ENCODE measurements at places on chromosomes 13 and 19.

GRCh38 chr19:42200116-42200715 is 17.3 kb downstream of the DEDD2 start:
- H3K27me3 ChIP-seq: no peaks in the 10 kb centered on the region
- no peak for DNase-seq
- peaks cover 65% of the 10 kb centered on the region for H3K36me3 ChIP-seq
- peaks cover 82% of the 10 kb centered on the region for H3K4me1 ChIP-seq
- peak overlapping the region; percentile 96 for H3K27ac ChIP-seq

- no peak for DNase-seq
- H3K27me3 ChIP-seq: peaks cover 15% of the 10 kb centered on the region
- no peak overlapping the region for H3K27ac ChIP-seq
- H3K4me3 ChIP-seq: no peak overlapping the region
Measured at GRCh38 chr19:13001502-13002165, 6.4 kb downstream of the NFIX start.

DNA sequence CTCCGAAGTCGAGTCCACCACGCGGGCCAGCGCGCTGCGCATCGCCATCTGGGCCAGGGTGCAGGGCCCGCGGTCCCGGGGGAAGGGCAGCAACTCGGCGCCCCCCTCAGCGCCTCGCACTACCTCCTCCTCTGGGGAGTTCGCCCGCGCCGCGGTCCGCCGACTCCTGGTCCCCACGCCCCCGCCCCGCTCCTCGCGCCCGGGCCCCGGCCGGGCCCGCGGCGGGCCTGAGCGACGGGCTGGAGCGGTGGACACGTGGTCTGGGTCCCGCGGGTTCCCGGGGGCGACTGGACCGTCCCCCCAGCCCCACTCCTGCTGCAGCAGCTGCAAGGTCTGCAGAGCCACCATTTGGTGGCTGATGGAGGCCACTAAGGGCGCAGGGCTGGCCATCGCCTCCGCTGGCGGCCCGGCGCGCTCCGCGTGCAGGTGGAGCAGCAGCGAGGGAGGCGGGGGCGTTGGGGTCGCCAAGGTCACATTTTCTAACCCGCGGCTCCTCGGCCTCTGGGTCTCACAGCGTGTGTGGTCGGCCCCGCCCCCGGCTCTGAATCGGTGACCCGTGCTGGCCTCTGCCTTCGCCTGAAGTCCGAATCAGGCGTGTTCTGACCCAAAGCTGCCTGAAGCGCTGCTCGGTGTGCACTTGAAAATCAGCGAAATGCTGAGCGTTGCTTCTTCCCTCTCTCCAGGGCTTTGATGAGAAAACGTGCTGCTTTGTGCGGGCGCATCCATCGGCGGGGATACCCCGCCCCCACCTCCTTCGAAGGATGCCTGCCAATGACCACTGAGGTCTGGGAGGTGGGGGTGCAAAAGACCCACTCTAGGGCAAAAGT is at the start of gene DLEU7:
Gene DLEU7 (minus strand): TSS at position 436 of the 827 bp plus-strand sequence. CDS start 46 bp downstream, at position 390.
- no peak within 1 kb of the TSS for H3K27ac ChIP-seq
- H3K27me3 ChIP-seq: peaks cover 6% of the 10 kb centered on the region
- H3K36me3 ChIP-seq: peaks cover 5% of the 10 kb centered on the region
- H3K4me1 ChIP-seq: peaks cover 12% of the 10 kb centered on the region
- DNase-seq: no peak

- H3K27me3 ChIP-seq: peaks cover 5% of the 10 kb centered on the region
- H3K4me1 ChIP-seq: peaks cover 28% of the 10 kb centered on the region
- peak overlapping the region; percentile 95 for H3K27ac ChIP-seq
- DNase-seq: no peak
Measured at GRCh38 chr13:19960653-19960976, 2.1 kb downstream of the ZMYM2 start.

DNA sequence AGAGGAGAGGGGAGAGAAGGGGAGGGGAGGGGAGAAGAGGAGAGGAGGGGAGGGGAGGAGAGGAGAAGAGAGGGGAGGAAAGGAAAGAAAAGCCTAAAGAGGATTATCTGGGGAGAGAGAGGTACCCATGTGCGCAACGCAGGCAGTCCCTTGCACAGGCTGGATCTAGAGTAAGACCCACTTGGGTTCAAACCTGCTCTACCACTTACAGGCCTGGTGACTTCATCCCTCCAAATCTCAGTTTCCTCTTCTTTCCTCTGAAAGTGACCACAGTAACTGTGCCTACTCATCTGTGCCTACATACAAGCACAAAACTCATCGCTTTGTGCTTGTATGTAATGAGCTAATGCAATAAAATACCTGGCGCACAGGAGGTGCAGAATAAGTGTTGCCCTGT is 732 bp upstream of the MAP1S start:
- peaks cover 36% of the 10 kb centered on the region for H3K4me1 ChIP-seq
- peaks cover 5% of the 10 kb centered on the region for H3K36me3 ChIP-seq
- H3K27ac ChIP-seq: peak overlapping the region; percentile 78
- peak overlapping the region; percentile 79 for H3K4me3 ChIP-seq
- H3K27me3 ChIP-seq: no peaks in the 10 kb centered on the region
- no peak for DNase-seq

GRCh38 chr19:2376784-2377519 is 16.9 kb downstream of the TMPRSS9 start:
- no peaks in the 10 kb centered on the region for H3K4me1 ChIP-seq
- peaks cover 10% of the 10 kb centered on the region for H3K36me3 ChIP-seq
- no peak overlapping the region for H3K4me3 ChIP-seq
- no peak overlapping the region for H3K27ac ChIP-seq

GRCh38 chr13:112998521-112999280 is 29.7 kb downstream of the MCF2L start:
- no peak overlapping the region for H3K27ac ChIP-seq
- H3K4me3 ChIP-seq: no peak overlapping the region
- H3K4me1 ChIP-seq: no peaks in the 10 kb centered on the region
- DNase-seq: no peak

- no peaks in the 10 kb centered on the region for H3K27me3 ChIP-seq
- peaks cover 3% of the 10 kb centered on the region for H3K36me3 ChIP-seq
- no peaks in the 10 kb centered on the region for H3K4me1 ChIP-seq
- no peak overlapping the region for H3K27ac ChIP-seq
Measured at GRCh38 chr13:45949161-45949560, 97.6 kb upstream of the SIAH3 start.

DNA sequence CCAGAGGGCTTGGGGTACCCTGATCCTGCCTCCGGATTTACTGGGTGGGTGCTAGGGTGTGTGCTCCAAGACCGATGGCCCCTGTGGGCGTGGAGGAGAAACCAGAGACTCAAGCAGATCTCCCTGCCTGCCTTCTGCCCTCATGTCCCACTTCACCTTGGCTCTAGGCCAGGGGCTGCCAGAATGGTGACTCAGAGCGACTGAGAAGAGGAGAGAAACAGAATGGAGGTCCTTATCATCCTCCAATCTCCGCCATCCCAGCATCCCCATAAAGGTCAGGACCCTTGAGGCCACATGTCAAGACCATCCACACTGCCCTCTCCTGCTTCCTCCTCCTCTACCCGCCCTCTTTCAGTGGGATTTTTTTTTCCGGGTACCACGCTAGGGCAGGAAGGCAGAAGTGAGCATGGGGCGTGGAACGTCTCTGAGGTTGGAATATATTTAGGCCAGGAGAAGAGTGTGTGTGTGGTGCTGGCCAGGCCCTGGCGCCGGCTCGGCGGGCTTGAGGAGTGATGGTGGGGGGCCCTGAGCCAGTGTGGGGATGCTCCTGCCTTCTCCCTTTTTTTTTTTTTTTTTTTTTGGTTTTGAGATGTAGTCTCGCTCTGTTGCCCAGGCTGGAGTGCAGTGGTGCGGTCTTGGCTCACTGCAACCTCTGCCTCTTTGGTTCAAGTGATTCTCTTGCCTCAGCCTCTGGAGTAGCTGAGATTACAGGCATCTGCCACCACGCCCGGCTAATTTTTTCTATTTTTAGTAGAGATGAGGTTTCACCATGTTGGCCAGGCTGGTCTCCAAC is 22.3 kb downstream of the IER2 start:
- peak; percentile 82 for DNase-seq
- peak overlapping the region; percentile 71 for H3K4me3 ChIP-seq

DNA sequence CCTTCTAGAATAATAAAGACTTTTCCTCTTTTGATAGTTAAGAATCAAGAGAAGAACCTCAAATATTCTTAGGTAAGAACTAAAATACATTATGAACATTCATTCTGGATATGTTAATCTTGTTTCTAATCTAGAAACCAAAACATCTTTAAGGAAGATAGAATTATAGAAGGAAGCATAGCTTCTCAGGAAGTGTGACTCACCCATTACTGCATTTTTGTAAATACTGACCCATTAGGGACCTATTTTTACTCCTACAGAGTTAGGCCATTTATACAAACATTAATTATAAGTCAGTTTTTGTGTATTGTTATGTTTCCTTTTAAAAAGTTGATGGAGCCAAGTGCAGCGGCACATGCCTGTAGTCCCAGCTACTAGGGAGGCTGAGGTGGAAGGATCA is 147.1 kb downstream of the NUFIP1 start:
- H3K27me3 ChIP-seq: peaks cover 15% of the 10 kb centered on the region
- DNase-seq: no peak
- H3K4me1 ChIP-seq: peaks cover 10% of the 10 kb centered on the region
- no peak overlapping the region for H3K27ac ChIP-seq
- H3K36me3 ChIP-seq: no peaks in the 10 kb centered on the region

GRCh38 chr13:111411151-111411858 is 90.9 kb downstream of the TEX29 start:
- H3K27me3 ChIP-seq: peaks cover 40% of the 10 kb centered on the region
- no peak overlapping the region for H3K27ac ChIP-seq
- H3K4me1 ChIP-seq: no peaks in the 10 kb centered on the region
- no peaks in the 10 kb centered on the region for H3K36me3 ChIP-seq
- no peak for DNase-seq
- H3K4me3 ChIP-seq: no peak overlapping the region

DNA sequence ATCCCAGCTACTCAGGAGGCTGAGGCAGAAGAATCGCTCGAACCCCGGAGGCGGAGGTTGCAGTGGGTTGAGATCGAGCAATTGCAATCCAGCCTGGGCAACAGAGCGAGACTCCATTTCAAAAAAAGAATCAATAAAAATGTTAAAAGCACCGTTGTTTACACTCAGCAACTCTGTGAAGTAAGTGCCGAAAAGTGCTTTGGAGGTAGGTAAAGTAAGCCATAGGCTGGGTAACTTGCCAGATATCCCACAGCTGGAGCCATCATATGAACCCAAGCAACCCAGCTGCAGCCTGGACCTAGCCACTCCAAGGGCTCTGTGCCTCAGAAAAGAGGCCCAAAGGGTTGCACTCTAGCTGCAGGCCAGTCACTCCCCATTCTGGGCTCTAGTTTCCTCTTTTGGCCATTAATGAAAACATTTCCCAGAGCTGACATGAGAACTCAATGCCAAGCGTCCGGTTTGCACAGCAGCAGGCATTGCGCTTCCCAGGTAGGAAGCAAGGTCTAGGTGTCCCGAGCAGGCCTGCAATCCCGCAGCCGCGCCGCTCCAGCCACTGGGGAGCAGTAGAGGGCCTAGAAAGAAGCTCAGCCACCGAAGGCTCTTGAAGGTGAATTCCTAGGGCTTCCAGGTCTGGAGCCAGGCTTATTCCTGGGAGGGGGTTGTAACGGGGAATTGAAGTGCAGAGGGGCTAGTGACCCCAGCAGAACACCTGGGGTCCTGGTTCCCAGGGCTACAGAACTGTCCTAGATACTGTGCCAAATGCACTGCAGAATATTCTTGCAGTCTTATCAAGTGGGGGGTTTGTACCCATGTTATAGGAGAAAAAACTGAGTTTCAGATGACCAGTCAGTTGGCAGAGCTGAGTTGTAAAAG is 4.1 kb upstream of the CD79A start:
- no peaks in the 10 kb centered on the region for H3K27me3 ChIP-seq
- H3K4me3 ChIP-seq: no peak overlapping the region
- peak overlapping the region; percentile 93 for H3K27ac ChIP-seq
- H3K36me3 ChIP-seq: peaks cover 30% of the 10 kb centered on the region
- peaks cover 85% of the 10 kb centered on the region for H3K4me1 ChIP-seq

DNA sequence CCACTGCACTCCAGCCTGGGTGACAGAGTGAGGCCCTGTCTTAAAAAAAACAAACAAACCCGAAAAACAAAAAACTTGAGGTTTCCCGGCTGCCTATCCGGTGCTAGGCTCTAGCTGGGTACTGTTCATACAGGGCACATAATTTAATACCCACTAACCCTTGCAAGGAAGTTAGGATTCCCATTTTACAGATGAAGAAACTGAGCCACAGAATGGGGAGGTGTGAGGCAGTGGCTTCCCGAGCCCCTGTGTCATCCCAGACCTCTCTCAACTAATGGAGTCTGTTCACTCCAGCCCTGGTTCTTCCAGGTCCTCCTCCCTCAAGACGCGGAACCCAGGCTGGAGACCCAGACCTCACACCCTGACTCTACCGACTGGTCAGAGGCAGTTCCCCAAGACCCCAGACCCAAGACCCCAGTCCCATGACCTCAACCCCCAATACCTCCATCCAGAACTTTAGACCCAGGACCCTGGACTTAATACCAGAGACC is 576 bp downstream of the APBA3 start:
- H3K27me3 ChIP-seq: peaks cover 3% of the 10 kb centered on the region
- no peaks in the 10 kb centered on the region for H3K36me3 ChIP-seq
- DNase-seq: peak; percentile 56

GRCh38 chr13:59274958-59275727 is 888.6 kb downstream of the DIAPH3 start:
- H3K27ac ChIP-seq: no peak overlapping the region
- H3K4me1 ChIP-seq: no peaks in the 10 kb centered on the region
- H3K36me3 ChIP-seq: no peaks in the 10 kb centered on the region
- no peak for DNase-seq
- H3K27me3 ChIP-seq: peaks cover 2% of the 10 kb centered on the region

DNA sequence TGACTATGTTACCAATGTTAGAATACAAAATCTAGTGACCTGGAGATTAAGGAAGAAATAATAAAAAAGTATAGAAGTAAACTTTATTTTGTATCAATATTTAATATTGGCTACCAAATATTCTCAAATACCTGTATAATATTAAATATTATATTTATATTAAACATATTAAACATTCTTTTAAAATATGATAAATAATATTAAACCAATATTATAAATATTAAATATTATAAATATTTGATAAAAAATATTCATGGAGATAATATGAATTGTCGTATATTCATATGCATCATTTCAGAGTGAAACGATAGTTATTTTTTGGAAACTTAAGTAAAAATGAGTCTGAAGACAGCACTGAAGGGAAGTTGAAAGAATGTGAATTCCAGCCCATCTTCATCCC is 571.2 kb upstream of the KLF12 start:
- no peak overlapping the region for H3K27ac ChIP-seq
- H3K27me3 ChIP-seq: no peaks in the 10 kb centered on the region
- H3K36me3 ChIP-seq: no peaks in the 10 kb centered on the region
- no peaks in the 10 kb centered on the region for H3K4me1 ChIP-seq
- H3K4me3 ChIP-seq: no peak overlapping the region

GRCh38 chr13:50707628-50708027 is 135.9 kb downstream of the DLEU7 start:
- no peaks in the 10 kb centered on the region for H3K4me1 ChIP-seq
- no peak overlapping the region for H3K27ac ChIP-seq
- H3K27me3 ChIP-seq: peaks cover 11% of the 10 kb centered on the region
- H3K4me3 ChIP-seq: no peak overlapping the region
- no peak for DNase-seq

DNA sequence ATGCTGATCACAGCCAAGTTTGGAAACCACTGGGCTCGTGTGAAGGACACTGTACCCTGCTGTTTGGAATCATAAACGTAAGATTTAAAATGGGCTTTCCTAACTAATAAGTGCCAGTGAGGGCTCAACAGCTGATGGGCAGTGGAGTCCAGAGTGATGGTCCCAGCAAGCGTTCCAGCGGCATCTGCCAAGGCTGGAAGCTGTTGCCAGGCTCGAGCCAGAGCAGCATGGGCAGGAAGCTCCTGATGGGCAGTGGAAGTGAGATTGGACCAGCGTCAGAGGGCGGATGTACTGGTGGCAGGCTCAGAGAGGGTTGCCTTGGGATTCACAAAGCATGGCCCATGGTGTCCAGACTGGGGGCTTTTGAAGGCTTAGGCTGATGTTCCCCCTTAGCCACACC is 30.2 kb downstream of the COL4A2 start:
- peaks cover 18% of the 10 kb centered on the region for H3K4me1 ChIP-seq
- H3K36me3 ChIP-seq: peaks cover 1% of the 10 kb centered on the region
- no peak overlapping the region for H3K4me3 ChIP-seq
- no peak overlapping the region for H3K27ac ChIP-seq
- peaks cover 30% of the 10 kb centered on the region for H3K27me3 ChIP-seq

All from activated CD8-positive, alpha-beta memory T cell treated with anti-CD3 and anti-CD28 coated beads, Interleukin-2, amount 10 ng/mL, durations not matched to agents 7 days and 5 days (primary cell).